Caki2 (cell line): ENCODE measurements at places on chromosomes 6 and 20. TPM values are rescaled to one million over a fixed set of nuclear protein-coding genes. Genes with fewer than 3 reads are reported as not detected.

DNA sequence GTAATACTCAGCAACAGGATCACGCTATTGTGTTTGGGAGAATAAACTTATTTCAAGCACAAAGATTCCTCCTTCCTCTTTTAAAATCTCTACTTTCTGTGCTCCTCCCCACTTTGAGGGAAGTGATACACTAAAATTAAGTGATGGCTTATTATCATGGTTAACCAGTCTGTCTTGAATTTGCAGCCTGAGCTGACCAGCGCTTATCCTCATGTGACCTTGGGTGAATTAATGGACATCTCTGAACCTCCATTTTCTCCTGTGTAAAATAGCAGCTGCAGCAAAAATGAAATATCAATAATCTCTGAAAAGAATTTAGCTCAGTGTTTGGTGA lies 222.6 kb downstream of the BCAS1 start:
- no peak for DNase-seq

- DNase-seq, result no peak
Observed at GRCh38 chr6:46799657-46800056, 6.5 kb downstream of the MEP1A start.

DNA sequence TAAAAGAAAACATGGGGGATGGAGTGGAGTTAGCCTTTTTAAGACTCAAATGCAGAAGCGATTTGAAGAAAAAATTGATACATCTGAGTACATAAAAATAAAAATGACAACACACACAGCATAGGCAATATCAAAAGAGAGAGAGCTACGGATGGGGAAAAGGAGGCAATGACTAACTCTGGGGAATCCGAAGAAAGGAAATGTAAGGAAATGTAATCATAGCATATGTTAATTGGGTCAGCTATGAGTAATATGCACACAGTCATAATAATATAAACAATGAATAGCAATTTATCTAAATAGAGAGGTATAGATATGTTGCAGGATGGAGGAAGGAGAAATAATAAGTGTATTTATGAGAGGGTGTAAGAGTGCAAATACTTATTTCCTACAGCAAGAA lies 83.4 kb downstream of the NOL4L start:
- DNase-seq, result no peak

DNA sequence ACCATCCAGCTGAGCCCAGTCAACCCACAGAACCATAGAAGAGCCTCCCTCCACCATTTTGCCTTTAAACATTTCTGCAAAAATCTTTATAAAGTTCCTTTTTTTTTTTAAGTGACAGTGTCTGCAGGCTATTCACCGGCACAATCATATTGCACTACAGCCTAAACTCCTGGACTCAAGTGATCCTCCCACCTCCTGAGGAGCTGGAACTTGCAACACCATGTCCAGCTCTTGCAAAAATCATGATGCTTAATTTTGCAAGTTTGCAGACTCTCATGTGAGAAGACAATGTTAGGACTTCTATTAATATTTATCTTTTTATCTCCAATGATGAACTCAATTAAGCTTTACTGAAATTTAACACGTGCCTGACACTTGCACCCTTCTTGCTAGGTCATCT lies 88.8 kb downstream of the INSM1 start:
- no peak for DNase-seq

DNA sequence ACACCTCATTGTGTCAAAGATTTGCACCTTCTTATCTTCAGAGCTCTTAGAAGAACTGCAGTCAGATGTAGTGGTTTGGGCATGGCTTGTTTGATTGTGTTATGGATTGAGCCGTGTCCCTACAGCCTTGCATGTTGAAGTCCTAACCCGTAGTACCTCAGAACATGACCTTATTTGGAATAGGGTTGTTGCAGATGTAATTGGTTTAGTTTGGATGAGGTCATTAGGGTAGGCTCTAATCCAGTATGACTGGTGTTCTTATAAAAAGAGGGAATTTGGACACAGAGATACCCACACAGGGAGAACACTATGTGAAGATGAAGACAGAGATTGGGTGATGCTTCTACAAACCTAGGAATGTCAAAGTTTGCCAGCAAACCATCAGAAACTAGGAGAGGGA lies 35.4 kb upstream of the PHACTR2 start:
- DNase-seq, result no peak

DNA sequence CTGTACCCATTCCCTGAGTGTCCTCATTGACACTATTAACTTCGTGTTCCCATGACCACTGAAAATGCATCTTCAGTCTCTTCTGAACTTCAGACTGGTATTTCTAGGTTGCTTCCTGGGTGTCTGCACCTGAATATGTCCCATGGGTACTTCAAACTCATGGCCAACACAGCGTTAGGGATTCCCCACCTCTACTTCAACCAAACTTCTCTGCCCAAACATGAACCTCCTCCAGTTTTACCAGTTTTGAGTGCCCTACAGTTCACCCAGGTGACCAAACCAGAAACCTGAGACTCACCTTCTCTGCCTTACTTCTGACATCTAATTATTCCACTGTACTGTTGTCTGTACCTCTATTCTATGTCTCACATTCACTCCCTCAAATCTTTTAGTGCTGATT lies 99.5 kb upstream of the SUPT3H start:
- DNase-seq, result no peak

DNA sequence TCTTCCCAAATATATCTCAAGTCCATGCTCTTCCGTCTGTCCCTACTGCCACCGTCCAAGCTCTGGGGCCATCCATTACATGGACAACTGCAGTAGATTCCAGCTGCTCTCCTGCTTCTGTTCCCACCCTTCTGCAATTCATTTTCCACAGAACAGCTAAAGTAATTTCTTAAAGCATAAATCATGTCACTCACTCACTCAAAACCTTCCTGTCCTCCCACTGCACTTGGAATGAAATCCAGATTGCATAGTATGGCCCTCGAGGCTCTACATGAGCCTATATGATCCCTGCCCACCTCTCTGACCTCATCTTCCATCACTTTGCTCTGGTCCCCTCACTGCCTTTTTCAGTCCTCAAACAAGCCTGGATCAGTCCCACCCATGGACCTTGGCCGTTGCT lies 10.9 kb downstream of the PHACTR2 start:
- DNase-seq, result no peak

DNA sequence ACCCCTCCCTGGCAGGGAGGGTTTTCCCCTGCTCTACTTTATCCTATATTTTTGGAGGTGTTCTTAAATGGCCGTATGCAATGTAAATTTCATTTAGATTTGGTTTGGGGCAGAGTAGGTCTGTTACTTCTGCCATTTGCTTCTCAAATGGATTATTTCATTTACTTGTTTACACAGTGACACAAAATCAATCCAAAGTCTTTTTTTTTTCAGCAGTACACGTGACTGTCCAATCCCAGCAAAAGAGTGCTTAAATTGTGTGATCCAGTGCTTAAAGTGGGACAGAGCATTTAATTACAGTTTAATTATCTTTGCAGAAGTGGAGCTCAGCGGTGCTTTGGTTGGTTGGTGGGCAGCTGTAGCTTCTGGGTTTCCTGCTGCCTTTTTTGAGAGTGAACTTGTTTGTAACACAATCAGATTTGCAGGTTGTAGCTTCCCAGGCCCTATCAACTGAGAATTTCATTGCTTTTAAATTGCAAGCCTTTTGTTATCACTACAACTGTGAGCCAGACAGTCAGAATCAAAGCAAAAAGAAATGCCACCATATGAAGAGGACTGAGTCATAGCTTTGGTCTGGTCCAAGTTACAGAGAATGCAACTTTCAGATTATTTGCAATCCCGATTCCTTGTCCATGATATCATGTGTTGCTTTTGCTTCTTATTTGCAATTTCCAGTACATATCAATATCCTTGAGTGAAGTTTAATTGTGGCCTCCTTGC lies 216.9 kb downstream of the DOK5 start:
- DNase-seq, result no peak

DNA sequence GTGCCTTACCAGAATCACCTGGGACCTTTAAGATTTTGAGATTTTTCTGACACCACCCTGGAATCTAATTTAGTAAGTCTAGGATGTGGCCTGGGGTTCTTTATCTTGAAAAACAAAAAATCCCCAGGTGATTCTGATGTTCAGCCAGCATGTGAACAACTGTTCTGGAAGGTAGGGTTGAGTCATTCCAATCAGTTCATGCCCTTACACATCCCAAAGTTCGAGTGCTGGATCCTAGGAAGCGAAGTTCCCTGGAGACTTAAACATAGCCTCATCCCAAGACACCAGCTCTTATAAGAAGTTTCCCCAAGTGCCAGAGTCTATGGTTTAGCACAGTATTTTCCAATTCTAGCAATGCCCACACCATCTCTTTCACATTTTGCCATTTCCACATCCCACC lies 6.3 kb upstream of the TSHZ2 start:
- no peak for DNase-seq

DNA sequence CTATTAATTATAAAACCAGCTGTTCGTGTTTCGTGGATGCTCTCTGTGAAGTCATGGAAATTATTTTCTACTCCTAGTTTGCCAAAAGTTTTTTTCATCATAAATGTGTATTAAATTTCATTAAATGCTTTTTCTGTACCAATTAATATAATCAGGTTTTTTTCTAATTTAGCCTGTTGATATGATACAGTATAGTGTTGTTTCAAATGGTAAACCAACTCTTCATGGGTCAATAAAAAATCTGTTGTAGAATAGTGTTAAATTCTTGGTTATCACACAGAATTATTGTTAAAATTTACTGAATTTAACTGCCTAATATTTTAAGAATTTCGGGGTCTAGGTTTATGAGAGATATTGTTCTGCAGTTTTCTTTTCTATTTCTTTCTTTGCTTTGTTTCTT lies 505.9 kb upstream of the MANEA start:
- DNase-seq, result no peak

DNA sequence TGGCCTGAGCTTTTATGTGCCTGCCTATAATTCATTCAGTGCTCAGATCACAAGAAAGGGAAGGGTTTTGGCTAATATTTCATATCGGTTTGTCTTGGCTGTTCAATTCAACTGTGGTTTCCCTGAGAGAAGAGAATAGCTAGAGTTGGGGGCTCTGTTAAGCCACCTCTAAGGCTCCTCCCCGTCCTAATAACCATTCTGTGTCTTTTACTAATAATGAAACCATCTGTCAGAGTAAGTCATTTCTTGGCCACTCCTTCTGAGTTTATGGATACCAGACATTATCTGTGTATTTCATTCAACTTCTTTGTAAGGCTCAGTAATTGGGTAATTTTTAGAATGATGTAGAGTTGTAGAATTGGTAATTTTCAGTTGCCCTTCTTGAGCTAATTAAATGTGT lies 5.2 kb downstream of the STX11 start:
- no peak for DNase-seq

DNA sequence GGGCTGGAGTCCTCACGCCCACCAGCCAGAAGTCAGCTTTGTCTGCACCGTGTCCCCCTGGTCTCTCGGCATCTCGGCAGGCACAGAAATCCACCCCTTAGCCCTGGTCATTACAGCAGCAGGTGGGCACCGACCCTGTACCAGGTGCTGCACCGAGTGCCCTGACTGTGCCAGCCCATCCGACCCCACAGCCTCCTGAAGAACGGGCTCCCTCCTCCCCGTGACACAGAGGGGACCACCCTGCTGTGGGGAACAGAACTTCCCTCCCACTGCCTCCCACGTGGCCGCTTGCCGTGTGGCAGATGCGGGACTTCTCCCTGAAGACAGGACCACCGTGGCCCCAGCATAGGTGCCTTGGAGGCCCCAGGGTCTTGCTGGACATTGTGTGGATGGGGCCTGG lies 161.2 kb downstream of the TAF4 start:
- no peak for DNase-seq

- DNase-seq, result no peak
Observed at GRCh38 chr6:79143320-79143898, 65.4 kb upstream of the PHIP start.

DNA sequence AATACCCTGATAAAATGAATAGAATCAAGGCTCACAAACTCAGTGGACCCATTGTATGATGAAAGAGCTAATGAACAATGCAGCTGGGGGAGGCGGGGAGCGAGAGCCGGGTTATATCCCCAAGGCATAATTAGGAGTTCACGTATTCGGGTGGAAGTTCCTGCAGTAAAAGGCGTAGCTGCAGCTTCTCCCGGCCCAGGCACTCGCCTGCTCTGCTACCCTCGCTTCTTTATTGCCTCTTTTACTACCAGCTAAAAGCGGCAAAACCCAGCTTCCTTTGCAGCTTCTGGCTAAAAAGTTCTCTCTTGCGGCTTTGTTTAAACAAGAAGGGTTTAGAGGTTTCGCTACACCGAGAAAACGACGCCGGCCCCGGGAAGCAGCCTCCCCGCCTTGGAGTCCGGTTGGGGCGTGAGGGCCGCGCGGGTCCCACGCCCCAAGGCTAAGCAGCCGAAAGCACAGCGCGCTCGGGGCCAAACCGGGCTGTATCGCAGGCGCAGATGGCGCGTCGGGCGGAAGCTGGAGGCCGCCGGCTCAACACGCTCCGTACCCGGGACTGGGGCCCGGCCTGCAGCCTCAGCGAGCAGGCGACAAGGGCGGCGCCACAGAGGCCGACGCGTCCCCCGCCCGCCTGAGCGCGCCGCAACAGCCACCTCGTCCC lies 1.6 kb downstream of the ZBTB2 start:
- DNase-seq, result no peak

- DNase-seq, result no peak
Observed at GRCh38 chr6:63739094-63739687, 103.6 kb downstream of the PHF3 start.

- DNase-seq, result no peak
Observed at GRCh38 chr6:49966823-49967222, 2.6 kb downstream of the DEFB113 start.

DNA sequence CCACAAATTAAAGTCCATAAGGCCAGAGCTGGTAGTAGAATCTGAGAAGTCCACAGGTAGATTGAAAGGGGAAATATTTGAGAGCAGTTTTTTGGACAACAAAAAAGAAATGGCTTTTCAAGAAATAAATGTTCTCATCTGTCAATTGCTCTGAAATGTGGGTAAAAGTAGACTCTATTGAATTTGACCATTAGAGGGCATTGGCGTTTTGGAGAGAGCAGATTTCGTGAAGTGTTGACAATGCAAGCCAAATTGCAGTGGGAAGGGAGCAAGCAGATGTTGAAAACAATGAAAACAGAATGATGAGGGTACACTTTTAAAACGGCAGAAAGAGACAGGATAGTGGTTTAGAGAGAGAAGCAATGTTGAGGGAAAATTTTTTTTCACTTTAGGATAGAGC lies 149.1 kb upstream of the FAM83B start:
- DNase-seq, result no peak

GRCh38 chr6:134607411-134607810 lies 289.5 kb upstream of the SGK1 start:
- no peak for DNase-seq

GRCh38 chr20:63553933-63554290 lies at the start of gene FNDC11:
Gene FNDC11 (plus strand): TSS chr20:63554159. CDS start chr20:63555664, 1,505 bp downstream.
- DNase-seq, result no peak

GRCh38 chr20:63968928-63969760 lies 586 bp downstream of the ZNF512B start:
- DNase-seq, result no peak

- no peak for DNase-seq
Observed at GRCh38 chr6:11093376-11093625, 333 bp upstream of the SMIM13 start.

- no peak for DNase-seq
Observed at GRCh38 chr6:13342414-13343019, 14.2 kb upstream of the TBC1D7 start.

Gene TAGAP
- total RNA-seq, result not detected in 2 replicates

Gene PDE7B
- total RNA-seq, result 0.07 and 0.14 TPM in 2 replicates

Gene RAD21L1
- 0.57 and 0.67 TPM in 2 replicates for total RNA-seq

Gene ARMC2
- total RNA-seq, result 0.17 TPM in 1 of 2 replicates, not detected in the other

Gene MYT1
- not detected in 2 replicates for total RNA-seq

Gene PRDM1
- 0.37 and 1.1 TPM in 2 replicates for total RNA-seq

Gene ULBP2
- total RNA-seq, result 7.1 and 8.8 TPM in 2 replicates

Gene DNMT3B
- 52.7 and 54.1 TPM in 2 replicates for total RNA-seq

Gene IER3
- total RNA-seq, result 124 and 148 TPM in 2 replicates

Gene DACT2
- total RNA-seq, result not detected in 2 replicates
